ENCODE measurements at places on chromosomes 12 and 14.

DNA sequence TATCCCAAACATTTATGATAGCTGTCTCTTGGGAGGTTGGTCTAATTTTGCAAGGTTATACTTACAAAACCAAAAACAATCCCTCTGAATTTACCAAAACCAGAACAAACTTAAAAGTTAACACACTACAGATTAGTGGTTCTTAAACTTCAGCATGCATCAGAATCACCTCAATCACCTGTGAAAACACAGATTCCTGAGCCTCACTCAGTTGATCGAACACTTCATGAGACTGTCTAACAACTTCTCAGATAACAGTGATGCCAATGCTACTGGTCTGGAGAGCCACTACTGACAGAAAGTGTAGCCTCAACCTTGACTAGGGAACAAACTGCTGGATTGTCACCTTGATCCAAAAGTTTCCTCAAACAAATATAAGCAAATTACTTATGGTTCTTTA, 44.2 kb downstream of the ATP2B1 start:
- no peak for DNase-seq

- no peak for DNase-seq
Observed at GRCh38 chr12:3593906-3594483, 103.0 kb downstream of the PRMT8 start.

- DNase-seq = no peak
Observed at GRCh38 chr14:90531497-90531896, 134.7 kb downstream of the CALM1 start.

GRCh38 chr14:55430024-55430690, 10.3 kb downstream of the TBPL2 start:
- no peak for DNase-seq

DNA sequence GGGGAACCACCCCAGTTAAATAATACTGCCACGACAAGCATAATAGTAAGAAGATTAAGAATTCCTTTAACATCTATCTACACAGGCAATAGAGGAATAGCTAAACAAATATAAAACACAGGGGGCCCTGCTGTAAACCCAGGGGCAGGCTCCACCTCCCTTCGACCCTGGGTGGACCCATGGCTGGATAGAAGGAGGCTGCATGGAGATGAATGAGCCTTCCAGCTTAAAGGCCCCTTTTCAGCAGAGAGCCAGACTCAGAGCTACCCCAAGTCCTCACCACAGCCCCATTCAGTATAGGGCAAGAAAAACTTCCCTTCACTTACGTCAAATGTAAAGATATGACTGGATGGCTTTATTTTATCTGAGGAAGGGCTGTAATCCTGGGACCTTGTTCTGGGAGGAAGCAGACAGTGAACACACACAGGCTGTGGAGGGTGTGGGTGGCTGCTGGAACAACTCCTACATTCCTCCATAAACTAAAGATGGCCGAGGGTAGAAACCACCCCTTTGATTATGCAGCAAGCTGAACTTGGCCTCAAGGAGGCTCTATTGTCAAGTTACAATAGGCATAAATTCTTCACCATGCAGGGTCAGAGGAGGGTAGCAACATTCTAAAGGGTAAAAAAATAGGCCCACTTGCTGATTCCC, 30.4 kb downstream of the NUAK1 start:
- DNase-seq = no peak

DNA sequence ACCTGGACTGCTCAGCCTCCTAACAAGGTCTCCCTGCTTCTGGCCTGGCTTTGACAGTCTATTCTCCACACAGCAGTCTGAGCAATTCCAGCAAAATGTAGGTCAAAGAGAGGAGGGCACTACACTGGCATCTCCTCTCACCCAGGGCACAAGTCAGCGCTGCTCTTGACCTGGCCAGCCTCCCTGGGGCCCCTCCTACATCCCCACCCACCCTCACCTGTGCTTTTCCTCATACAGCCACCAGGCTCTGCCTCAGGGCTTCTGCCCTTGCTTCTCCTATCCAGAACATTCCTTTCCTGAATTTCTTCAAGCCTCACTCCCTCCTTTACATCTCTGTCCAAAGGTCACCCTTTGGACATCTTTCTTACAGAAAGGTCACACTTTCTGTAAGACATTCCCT, 33.7 kb downstream of the GALNT4 start:
- DNase-seq = no peak

DNA sequence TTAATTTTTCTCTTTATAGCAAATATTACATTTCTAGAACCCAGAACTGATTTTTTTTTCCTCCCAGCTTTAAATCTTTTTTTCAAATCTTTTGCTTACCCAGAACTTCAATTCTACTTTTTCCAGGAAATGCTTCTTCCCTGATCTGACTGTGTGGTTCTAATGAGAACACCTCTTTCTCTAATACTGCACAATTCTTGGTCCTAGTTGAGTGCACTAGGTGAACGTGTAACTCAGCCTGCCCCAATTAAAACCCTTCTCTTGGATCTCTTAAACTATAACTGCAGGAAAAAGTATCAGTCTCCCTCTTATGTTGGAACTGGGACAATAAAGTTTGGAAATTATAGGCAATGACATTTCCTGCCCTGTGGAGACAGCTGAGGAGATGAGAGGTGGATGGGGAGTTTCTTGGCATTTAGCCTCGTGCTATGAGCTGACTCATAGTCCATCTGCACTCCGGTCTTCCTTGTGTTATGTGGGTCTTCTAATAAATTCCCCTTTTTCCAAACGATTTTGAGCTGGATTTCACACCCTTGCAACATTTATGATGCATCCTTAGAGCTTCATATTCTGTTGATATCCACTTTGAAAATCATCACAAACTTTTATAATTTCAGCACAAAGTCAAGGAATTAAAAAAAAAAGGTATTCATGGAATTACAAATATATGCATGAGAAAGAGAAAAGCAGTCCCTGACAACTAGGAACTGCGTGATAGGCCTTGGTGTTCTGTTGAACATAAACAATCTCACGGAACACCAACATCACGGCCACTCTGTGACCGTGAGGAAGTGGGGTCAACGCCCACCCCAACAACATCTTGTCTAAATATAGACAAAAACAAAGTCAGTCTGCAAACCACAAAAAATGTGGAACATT, 52.4 kb downstream of the BRMS1L start:
- no peak for DNase-seq

- no peak for DNase-seq
Observed at GRCh38 chr14:89178800-89179535, 238.1 kb downstream of the FOXN3 start.

DNA sequence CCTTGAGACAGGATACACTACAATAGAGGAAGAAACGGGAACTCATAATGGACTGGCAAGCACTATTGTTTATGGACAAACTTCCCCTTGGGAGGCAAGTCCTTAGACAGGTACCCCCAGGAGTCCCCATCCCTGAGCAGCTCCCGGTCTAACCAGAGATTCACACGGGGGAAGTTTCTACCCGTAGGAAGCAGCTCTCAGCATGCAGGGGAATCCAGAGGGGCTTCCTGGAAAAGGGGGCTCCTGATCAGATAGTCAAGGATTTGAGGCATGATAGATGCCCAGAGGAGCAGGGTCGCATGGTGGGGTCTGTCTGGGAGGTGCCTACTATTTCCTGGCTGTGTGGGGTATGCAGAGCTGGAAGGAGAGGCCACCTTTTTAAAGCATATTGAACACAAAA, 282.4 kb upstream of the RTL1 start:
- no peak for DNase-seq

- no peak for DNase-seq
Observed at GRCh38 chr14:22803687-22803974, 11.6 kb downstream of the SLC7A7 start.

DNA sequence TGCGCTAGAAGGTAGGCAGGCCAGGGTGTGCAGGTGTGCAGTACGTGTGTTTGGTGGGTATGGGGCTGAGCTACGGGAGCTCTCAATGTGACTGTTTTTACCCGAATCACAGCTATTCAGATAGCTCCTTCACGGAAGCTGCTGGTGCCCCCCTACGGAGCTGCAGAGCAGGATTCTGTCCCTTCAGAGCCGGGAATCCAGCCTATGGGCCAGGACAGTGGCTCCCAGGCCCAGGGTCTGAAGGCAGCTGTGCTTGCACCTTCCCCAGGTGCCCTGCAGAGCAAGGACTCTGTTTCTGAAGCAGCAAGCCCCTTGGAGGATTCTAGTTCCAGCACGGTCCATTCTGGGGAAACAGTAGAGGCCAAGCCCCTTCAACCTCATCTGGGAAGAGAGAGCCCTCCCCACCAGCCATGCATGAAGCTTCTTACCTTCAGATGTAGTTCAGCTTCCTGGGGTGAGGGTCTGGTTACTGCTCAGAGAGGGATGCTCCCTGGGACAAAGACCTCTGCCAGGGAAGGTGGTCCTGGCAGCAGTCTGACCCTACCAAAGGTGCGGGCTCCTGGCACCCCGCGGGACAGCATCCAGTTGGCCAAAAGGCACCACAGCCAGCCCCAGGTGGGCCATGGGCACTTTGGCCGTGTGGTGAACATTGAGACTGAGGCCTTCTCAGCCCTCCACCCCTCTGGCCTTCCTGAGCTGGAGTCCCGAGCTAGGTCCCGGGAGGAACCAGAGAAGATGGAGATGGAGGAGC, 29.1 kb downstream of the PLEKHH1 start:
- no peak for DNase-seq

DNA sequence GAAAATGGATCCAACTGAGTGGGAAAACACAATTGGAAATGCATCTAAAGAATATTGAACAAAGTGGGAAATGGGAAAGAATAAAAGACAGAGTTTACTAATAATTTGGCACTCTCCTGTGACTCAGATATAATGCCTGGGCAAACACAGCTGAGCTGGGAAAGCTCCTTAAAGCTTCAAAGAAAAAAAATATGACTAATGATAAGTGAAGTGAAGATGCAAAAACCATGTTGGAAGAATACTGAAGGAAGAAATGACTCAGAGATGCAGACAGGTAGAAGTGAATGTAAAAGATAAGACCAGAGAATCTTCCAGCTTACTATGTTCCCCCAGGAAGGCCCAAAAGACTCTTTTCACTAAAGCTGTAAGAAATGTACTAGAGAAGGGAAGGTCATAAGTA, 62.4 kb upstream of the FOXG1 start:
- DNase-seq = no peak

GRCh38 chr12:30687265-30687986, 8.2 kb downstream of the IPO8 start:
- DNase-seq = no peak

GRCh38 chr14:88729159-88729558, 63.6 kb downstream of the EML5 start:
- no peak for DNase-seq

DNA sequence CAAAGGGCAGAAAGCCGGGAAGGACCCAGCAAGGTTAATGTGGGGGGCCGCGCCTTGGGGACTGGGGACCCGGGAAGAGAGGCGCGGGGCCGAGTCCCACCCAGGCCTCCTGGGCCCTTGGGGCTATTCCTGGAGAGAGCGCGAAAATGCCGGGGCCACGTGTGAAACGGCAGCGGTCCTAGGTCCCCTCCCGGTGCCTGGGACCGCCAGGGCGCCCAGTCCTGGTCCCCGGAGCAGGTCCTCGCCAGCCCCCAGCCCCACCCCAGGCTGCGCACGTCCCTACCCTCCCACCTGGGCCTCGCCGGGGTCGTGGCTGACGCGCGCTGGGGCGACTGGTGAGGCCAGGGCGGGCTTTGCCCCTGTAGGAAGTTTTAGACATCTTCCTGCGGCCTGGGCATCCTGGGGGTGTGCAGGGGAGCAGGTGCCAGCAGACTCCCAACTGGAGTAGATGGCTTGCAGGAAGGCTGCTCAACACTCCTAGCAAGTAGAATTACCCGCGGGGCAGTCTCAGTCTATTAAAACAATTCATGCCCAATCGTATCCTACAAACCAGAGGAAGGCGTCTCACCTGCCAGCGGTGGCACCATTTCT, 708 bp downstream of the FAR2 start:
- DNase-seq = peak; percentile 16

GRCh38 chr12:96335270-96335669, 65.0 kb downstream of the CDK17 start:
- no peak for DNase-seq

GRCh38 chr12:113546916-113547863, 75.5 kb upstream of the LHX5 start:
- no peak for DNase-seq

GRCh38 chr12:49094160-49094974, at the start of gene DHH:
Gene DHH (minus strand): TSS chr12:49094801. CDS start chr12:49094512, 289 bp downstream.
- DNase-seq = no peak

DNA sequence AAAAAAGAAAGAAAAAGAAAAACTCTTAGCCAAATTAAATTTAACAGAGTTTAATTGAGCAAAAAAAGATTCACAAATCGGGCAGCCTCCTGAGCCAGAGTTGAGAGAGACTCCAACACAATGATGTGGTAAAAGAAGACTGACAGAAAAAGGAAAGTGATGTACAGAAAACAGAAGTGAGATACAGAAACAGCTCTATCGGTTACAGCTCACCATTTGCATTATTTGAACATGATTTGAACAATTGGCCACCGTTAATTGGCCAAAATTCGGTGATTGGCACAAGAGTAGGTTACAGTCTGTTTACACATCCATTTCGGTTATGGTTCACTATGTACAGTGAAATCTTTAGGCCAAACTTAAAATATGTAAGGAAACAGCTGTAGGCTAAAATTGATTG, 117.7 kb downstream of the SPTSSA start:
- DNase-seq = no peak

- DNase-seq = no peak
Observed at GRCh38 chr12:60437297-60437696, 841.5 kb downstream of the SLC16A7 start.

GRCh38 chr12:113889891-113890581, 76.1 kb downstream of the RBM19 start:
- DNase-seq = no peak

- DNase-seq = no peak
Observed at GRCh38 chr12:113359133-113359938, 949 bp downstream of the PLBD2 start.

DNA sequence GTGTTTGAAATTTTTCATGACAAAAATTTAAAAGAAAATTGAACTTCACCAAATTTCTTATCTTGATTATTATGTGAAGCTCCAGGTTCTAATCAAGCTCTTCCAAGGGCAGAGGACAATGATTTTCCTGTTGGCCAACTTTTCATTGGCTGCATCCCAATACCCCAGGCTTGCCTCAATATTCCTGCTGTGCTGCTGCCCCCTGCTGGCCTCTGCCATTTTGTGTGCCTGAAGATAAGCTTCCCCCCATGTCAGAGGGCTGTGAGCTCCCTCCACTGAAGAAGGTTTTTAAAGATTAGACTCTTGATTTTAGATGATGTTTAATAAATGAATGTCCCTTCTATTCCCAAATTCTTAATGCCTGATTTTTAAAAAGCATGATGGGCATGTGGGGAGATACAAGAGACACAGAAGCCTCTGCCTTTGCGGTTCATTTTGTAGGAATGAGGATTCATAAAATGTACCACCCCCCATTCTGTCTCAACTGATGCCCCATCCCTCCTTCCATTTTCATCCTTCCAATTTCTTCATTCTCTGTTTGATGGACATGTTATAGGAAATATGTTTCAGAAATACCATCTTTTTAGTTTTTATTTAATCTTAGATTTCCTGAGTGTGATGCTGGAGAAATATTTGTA, 76.7 kb upstream of the RGS6 start:
- DNase-seq = peak; percentile 64
